ENCODE measurements at places on chromosomes 7 and 10. TPM values are rescaled to one million over a fixed set of nuclear protein-coding genes. Genes with fewer than 3 reads are reported as not detected.

- no peak for DNase-seq
These were observed 146.0 kb downstream of the FANK1 start for GRCh38 chr10:126042354-126042753.

- peak; percentile 83 for DNase-seq
These were observed 37.5 kb downstream of the PWWP2B start for GRCh38 chr10:132434405-132435005.

- DNase-seq: no peak
These were observed 94.5 kb downstream of the PPP1R3A start for GRCh38 chr7:113824117-113824823.

DNA sequence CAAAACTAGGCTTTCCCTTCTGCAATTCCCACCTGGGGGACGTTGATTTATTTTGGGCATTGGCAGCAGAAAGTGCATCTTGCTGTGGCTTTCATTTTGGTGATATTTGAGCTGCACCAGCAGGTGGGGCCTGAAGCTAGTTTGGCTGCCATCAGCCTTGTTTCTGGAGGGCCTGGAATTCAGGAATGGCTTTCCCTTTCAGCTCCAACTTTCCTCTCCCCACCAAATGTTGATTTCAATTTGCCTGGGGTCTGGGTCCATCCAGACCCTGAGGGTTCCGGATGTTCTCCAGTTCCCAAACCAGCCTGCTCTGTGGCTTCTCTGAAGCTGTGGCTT lies 640.4 kb downstream of the TYW1 start:
- no peak for DNase-seq

GRCh38 chr7:93185303-93186027 lies 37.3 kb upstream of the SAMD9L start:
- no peak for DNase-seq

DNA sequence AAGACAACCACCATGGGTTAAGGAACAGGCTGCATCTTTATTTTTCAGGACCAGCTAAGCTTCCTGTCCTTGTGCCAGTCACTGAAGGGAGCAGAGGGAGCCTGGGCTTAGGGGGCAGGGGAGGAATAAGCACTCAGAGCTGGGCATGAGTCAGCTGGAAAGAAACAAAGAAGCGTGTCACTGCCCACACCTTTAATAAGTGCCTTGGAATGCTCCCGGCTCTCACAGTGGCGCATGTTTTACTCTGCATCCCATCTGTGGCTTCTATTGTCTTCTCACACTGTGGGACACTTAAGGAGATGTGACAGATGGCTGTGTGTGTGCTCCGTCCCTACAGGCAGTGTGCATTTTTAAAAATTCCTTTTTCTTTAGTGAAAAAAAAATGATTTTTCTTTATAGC lies 71.7 kb downstream of the MTURN start:
- DNase-seq: no peak

DNA sequence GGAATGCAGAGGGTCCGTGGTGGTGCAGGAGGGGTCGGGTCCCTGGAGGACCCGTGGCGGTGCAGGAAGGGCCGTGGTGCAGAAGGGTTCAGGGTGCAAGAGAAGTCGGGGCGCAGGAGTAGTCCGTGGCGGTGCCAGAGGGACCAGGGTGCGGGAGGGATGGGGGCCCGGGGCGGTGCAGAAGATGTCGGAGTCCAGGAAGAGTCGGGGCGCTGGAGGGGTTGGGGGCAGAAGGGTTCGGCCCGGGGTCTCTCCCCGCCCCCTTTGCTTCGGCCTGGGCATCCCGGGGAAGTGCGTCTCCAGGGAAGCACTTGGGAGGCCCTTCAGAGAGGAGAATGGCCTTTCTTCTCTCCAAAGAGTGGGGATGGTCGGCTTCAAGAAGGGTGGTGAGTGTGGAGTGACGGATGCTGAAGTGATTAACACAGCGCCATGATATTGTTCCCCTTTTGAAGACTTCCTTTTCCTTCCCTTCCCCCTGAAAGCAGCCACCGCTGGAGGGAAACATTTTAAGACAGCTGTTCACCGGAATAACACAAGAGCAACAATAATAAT lies 997 bp downstream of the WDR37 start:
- no peak for DNase-seq

- DNase-seq: peak; percentile 64
These were observed 1.3 kb upstream of the ITPRIP start for GRCh38 chr10:104339469-104340110.

DNA sequence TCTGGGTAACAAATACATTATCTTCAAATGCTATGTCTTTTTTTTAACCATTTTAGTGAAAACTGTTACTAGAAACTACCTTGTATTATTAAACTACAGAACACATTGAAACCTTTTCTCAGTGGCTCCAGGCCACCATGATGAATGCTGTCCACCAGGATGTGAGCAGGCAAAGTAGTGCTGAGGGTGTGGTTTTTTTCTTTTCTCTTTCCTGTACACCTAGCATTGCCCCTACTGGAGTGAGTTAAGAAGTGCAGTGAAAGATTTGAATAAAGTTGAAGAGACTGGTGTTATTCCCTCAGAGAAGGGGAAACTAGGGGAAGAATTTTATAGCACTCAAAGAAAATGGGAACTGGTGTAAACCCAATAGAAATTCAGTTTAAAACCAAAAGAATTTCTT lies 120.0 kb upstream of the SAMD8 start:
- no peak for DNase-seq

DNA sequence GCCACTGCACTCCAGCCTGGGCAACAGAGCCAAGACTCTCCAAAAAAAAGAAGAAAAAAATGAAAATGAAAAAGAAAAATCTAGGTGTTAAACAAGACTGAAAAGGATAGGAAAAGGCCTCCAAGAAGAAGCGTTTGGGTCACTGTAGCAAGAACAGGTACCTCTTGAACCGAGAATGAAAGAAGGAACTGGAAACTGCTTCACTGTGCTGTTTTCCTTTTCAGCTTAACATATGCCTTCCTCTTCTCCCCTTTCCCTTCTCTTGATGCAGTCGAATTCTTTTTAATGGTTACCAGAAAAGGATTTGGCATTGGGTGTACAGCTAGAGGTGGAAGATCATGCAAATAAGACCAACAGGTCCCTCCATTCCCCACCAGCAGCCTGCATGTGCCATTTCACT lies 28.1 kb downstream of the LRRC4 start:
- DNase-seq: no peak

GRCh38 chr7:584122-584465 lies 64.4 kb upstream of the PDGFA start:
- peak; percentile 59 for DNase-seq

DNA sequence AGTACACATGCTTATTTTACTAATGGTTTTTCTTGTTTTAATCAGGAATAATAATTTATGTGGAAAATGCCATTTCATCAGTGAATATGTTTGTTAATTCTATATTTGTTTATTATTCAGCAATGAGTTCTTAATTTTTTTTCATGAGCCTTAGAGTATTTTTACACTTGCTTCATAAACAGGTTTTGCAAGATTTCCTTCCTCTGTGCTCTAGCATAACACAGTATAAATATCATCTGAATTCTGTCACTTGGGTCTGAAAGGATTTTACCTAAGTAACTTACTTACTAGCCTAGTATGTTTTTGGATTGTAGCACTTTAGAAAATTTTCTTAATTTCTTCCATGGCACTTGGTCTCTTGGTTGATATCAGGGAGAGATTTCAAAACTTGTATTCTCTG lies 45.8 kb downstream of the GLCCI1 start:
- no peak for DNase-seq

DNA sequence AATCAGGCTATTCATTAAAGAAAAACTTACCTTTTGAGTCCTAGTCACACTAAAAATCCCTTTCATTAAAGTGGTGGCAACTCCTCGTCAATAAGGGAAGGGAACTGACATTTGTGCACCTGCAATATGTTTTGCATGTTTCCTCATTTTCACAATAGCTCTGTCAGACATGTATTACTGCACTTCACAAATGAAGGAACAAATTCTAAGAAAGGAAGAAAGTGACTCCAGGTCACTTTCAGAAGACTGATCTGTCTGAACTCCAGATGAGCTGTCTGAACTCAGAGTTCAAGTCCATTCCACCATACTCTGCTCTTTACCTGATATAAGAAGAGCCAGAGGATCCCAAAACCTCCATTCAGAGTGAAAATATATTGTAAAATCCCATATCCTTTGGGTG lies 50.3 kb upstream of the GSAP start:
- no peak for DNase-seq

DNA sequence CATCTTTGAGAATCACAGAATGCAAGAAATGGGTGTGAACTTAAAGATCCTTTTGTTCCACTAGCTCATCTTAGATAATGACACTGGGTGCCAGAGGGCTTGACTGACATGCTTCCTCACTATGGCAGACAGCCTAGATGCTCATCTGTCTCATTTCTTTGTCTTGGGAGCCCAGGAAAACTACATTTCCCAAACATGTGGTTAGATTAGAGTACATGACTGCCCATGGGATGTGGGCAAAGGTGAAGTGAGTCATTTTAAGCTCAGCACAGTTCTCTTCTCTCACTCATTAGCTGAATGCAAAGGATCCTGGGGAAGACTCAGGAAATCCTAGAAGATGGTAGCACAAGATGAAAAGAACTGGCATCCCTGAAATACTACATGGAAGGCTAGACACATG lies 32.5 kb upstream of the TBX20 start:
- DNase-seq: no peak

DNA sequence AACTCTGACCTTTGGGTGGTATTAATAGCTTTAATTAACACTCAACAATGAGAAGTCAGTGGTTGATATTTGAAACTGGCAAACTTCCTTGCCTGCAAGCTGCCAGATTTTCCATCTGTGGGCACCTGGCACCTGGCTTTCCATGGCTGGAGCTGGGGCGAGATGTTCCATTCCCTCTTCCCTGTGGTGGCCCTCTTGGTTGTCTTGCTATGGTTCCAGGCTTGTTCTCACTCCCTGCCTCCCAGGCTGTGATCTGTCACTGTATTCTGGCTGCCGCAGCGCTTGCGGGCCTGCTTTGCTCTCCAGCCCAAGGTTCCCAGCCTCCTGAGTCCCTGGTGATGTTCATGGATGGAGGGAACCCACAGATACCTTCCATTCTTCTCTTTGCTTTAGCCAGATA lies 201.0 kb downstream of the FRMD4A start:
- DNase-seq: no peak

GRCh38 chr10:42932116-42932515 lies 144.8 kb upstream of the RET start:
- DNase-seq: no peak

DNA sequence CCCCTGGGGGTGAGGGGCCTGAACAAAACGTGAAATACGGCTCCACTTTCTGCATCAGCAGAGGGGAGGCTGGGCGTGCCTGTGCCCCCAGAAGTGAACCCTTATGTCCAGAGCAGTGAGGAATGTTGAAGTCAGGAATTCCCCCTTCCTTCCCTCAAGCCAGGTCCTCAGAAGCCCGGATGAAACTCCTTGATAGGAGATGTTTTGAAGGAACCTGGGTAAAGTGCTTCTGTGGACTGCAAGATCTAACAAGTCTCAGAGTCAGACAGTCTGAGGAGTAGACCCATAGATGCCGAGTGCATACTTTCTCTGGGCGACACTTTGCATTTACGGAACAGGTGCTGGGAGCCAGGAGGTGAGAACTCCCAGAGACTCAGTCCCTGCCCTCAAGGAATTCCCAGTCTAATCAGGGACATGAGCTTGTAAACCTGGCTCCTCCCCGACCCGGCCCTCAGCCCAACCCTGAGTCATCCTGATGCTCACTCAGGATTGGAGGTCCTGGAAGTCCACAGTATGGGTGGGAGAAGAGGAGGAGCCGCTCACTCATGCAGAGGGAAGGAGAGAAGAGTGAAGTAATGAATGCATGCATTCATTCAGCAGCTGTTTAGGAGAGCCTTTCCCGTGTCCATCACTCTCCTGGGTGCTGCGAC lies 179.5 kb upstream of the ITGB1 start:
- DNase-seq: no peak

DNA sequence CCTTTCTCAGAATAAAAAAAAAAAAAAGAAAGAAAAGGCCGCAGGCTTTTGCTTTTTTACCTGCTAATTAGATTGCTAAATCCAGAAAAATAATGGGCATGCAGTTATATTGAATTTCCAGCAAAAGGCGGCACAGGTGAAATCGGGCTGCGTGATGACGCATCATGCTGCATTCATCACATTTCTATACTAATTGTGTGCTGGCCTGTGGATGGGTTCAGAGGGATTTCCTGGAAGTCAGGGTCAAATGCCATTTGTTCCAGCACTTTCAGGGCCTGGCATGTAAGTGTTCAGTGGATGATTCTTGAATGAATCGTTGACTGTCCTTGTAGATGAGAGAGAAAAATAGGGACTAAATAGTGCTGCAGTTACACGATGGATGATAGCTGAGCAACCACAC lies 292.7 kb downstream of the CAMK1D start:
- DNase-seq: no peak

- no peak for DNase-seq
These were observed 259.9 kb downstream of the FGFR2 start for GRCh38 chr10:121338206-121338980.

DNA sequence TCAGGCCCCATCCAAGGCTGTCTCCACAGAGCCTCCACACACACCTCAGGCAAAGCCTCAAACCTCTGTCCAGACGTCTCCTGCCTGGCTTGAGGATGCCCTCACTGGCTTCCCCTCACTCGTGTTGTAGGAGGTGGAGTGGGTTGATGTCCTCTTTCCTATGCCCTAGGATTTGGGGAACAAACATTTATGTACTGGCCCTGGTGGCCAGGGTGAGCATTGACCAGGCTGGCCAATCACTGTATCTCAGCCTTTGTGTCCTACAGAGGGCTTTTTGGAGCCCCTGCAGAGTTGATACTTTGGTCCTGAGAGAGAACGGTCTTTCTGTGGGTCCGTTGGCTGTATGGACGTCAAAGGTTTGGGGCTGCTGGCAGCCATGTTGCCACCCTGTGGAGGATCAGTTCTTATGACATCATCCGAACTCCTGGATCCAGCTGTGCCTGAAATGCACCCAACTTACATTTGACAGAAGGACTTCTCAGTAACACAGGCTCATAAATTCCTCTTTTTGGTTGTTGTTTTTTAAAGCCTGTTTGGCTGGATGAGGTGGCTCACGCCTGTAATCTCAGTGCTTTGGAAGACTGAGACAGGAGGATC lies 2.3 kb upstream of the GRID2IP start:
- DNase-seq: peak; percentile 4

The ACSL5 gene
- 7.2 TPM for polyA plus RNA-seq

The CHST15 gene
- 2.2 TPM for polyA plus RNA-seq

The MCM10 gene
- polyA plus RNA-seq: 0.07 TPM

The RP9 gene
- polyA plus RNA-seq: 16.3 TPM

The CNOT4 gene
- 9.9 TPM for polyA plus RNA-seq

The PPP1R3A gene
- polyA plus RNA-seq: 39.0 TPM

The MTPN gene
- 64.6 TPM for polyA plus RNA-seq

The LRRC18 gene
- polyA plus RNA-seq: not detected

The TAS2R4 gene
- polyA plus RNA-seq: 0.27 TPM

The NEUROD6 gene
- not detected for polyA plus RNA-seq

The ASB10 gene
- polyA plus RNA-seq: 14.3 TPM
